Urinary bladder (tissue), 4 donors: ENCODE measurements at places on chromosomes 2 and 18. TPM values are rescaled to one million over a fixed set of nuclear protein-coding genes. Genes with fewer than 3 reads are reported as not detected.

The DNAH7 gene
- 3.5 TPM for total RNA-seq

The B3GNT7 gene
- total RNA-seq = 1.3 TPM

DNA sequence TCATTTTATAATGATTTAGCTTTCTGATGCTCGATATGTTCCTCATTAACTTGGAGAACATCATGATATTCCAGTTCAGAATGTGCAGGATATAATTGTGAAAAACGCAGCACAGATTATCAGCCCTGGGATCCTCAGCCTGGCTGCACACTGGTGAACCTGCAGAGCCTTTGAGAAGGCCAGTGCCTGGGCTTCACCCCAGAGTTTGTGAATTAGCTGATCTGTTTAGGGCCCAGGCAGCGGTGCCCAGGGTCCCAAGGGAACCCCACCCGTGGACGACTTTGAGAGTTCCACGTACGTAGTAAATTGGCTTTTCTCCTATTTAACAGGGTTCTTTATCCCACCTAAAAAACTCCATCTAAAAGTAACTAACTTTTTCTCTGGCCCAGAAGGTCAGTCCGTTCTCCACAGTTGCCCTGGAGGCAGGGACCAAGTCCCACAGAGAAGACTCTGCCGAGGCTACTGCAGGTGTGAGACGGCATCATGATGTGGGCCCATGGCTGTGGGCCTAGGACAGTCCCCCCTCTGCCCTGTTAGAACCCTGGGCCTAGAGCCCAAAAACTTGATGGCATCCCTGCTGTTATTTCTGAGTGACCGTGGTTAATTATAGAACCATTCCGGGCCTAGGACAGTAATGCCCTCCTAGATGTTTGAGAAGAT, 39.6 kb upstream of the RPL31 start:
- DNase-seq = no peak

DNA sequence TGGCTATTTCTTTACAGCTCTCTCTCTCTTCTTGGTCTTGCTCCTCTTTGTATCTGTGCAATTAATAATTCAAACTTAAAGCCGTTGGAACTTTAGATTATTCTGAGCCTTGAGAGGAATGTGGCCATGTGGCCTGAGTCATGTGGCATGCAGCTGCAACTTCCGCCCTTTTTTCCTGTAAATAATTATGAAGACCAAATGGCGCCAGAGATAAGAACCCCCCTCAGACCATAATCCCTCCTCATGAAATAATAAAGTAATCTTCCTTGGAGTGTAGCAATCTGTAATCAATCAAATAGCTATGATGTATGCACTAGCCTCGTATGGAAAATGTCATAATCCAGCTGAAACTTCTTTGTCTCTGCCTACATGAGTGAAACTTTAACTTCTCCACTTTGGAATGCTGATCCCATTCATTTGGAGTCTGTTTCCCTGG, 13.5 kb upstream of the TWSG1 start:
- no peak for DNase-seq

DNA sequence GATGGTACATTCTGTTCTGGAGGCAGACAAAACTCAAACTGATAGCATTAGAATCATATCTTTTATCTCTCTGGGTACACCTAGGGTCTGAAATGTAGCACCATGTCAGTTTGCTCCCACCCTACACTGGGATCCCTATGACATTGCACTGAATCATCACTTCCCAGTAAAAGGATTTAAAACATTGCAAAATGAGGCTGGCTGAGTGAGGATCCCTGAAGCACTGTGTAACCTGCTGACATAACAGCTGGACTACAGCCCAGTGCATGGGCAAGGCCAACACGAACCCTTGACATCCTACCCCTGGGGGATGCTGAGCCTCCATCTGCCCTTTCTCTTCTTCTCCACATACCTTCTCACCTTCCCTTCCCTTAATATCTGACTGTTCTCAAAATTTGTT, 253.2 kb downstream of the TTC32 start:
- no peak for DNase-seq

- no peak for DNase-seq
Observed at GRCh38 chr2:176577054-176577453, 307.8 kb downstream of the MTX2 start.

DNA sequence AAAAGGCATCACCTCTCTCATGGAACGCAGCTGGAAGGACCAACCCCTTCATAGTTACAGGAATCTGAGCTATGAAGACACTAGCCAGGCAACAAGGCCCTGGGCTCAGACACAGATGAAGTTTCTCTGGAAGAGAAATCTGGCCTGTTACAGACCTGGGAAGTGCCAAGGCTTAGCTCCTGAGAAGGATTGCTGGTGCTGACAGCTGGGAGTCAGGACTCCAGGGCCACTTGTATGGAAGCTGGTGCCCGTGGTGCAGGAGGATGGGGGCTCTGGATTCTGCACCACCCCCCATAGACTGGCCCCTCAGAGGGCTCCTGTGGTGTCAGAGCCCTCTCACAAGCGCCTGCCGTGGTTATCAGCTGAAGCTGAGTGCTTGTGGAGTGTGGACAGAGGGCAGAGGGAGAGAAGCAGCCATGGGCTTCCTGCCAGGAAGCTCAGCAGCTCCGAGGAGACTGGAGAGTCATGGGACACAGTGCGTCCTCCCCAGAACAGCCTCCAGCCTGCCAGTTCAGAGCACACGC, 87.3 kb upstream of the LCLAT1 start:
- no peak for DNase-seq

DNA sequence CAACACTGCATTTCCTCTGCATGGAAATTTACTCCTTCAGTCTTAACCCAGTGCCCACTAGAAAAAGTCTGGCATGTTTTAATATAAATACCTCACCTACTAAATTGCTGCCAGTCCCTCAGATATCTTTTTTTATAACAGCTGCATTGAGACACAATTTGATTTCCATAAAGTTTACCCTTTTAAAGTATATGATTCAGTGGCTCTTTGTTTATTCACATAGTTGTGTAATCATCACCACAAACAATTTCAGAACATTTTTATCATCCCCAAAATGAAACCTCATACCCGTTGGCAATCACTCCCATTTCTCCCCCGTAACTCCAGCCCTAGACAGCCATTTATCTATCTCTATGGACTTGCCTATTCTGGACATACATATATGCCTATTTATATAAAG, 17.0 kb upstream of the FRZB start:
- DNase-seq = no peak

GRCh38 chr2:65710779-65711295, 278.4 kb upstream of the SPRED2 start:
- no peak for DNase-seq

GRCh38 chr2:98634406-98635092, 26.2 kb downstream of the UNC50 start:
- no peak for DNase-seq

DNA sequence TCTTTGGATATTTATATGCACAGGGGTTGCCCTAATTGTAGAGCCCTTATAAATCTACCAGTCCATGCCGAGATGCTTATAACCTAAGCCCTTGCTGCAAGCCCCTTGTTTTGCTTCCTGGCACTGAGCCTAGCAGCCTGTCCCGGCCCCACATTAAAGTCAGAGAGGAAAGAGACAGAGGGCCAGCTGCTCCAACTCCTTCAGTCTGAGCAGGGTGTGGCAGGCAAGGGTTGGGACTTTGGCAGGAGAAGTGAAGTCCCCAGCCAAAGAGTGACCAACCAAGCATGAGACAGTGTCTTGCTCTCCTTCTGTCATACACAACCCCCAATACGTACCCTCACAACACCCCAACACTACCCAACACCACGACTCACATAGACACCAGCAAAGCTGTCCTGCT, 54.7 kb upstream of the FZD7 start:
- DNase-seq = no peak

DNA sequence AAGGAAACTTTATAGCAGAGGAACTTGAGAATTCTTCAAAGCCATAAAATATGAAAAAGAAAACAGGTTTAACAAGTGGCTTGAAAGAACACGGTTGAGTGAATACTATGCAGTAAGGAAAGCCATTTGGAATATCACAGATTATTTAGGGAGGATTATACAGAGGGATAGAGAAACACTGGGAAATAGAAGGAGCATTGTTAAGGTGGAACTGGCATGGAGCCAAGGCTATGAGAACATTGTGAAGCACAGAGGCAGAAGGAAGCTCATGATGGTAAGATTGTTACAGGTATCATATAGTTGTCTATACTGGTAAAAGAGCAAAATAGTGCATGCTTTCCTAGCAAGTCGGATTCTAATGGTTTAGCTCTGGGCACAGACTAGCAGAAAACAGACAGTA, 87.1 kb downstream of the SS18 start:
- no peak for DNase-seq

GRCh38 chr2:160364364-160364763, 129.2 kb downstream of the RBMS1 start:
- no peak for DNase-seq
